AG09319 (cell line): ENCODE measurements at places on chromosomes 4 and X.

DNA sequence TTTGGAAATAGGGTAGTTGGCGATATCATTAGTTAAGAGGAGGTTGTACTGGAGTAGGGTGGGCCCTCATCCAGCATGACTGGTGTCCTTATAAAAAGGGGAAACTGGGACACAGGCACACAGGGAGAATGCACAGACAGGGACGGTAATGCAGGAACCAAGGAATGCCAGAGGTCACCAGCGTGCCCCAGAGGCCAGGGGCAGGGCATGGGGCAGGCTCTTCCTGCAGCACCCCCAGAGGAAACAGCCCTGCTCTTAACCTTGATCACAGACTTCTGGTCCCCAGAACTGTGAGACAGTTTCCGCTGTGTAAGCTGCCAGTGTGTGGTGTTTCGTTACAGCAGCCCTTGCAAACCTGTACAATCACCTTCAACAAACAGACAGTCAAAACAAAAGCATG is 15.9 kb upstream of the STOX2 start:
- DNase-seq = no peak

- DNase-seq = no peak
These were observed 176.0 kb upstream of the NWD2 start for GRCh38 chr4:37068580-37068979.

DNA sequence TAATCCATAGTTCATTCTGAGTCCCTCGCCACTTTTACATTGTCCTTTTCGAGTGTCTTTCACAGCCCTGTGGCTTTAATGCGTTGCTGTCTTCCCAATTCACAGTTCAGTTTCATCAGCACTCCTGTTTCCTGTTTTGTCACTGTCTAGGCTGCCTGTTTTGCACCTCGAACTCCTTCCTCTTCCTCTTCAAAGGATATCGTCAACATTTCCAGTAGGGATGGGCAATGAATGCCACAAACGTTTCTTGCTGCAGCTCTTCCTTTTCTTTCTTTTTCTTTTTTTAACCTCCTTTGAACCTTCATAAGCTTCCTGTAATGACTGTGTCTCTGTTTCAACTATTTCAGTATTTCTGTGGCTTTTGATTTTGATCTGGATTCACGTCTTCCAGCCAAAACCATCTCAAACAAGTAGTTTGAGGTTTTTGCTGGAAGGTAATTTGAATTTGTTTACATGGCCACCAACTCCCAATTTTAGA is 105.4 kb downstream of the ANXA3 start:
- DNase-seq = no peak

- DNase-seq = no peak
These were observed 126.7 kb upstream of the CENPE start for GRCh38 chr4:103324811-103325210.

DNA sequence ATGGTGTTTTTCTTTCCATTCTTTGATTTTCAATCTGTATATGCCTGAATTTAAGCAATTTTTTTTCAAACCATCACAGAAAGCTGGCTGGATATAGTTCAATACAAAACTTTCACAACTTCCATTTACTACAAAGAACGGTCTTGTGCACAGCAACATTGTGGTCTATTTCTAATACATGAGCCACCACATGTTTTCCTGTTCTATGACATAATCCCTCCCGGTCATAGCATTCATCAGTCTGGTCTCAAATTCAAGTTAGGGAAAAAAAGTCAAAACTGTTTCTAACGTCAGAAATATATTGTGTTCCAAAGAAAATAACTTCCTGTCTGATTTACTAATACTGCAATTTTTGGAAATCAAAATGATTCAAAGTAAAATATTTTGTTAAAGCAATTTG is 7.5 kb upstream of the CXCL6 start:
- no peak for DNase-seq

DNA sequence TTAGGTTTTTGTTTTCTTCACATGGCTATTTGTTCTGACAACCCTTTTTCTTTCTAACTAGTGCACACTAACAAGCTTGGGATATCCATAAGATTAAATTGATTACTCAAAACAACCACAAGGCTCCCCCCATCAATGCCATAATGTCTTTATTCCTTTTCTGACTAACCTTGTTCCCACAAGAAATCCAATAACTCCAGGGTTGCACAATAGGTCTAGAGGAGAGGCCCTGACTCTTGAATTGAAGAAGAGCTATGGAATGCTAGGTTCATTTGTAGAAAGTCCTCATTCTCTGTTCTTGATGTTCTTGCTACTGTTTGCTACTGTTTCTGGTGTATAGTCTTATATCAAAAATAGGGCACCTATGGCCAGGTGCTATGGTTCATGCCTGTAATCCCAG is 71.0 kb downstream of the PRRG1 start:
- no peak for DNase-seq

DNA sequence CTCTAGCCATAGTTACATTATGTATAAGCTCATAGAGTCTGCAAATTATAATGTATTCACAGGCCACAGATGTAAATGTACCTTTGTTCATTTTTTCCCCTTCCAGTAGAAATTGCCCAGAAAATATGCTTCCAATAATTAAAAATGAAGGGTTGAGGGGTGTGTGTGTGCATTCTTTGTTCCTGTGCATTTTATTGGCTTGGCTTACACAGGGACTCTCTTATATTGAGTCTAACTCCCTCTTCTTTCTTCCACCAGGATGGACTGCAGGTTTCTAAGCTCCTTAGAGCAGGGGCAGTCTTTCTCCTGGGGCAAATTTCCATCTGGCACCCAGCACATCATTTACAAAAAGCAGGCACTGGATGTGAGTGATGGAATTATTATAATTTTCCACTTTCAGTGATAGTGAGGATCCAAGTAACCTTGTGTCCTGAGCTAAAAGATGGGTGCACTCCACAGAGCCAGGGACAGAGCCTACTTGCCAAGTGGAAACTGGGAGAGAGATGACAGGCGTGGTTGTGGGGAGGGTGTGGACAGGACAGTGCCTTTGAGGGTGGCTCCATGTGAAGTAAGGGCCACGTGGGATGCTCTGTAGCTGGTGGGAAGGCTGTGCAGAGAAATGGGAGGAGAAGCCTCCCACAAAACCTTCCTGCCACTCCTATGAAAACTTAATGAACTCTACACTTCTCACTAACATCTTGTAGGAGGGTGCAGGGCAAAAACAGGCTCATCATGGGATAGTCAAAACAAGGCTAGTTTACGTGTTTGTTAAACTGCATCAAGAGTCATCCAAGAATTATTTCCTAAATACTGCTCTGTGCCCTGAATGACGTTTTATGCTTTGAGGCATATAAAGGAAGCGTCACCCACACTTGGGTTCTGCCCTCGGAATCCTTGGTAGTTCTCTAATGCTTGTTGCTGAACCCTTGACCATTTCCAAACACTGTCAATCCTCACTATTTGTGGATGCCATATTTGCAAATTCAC is 16.0 kb downstream of the IGFBP7 start:
- DNase-seq = no peak

DNA sequence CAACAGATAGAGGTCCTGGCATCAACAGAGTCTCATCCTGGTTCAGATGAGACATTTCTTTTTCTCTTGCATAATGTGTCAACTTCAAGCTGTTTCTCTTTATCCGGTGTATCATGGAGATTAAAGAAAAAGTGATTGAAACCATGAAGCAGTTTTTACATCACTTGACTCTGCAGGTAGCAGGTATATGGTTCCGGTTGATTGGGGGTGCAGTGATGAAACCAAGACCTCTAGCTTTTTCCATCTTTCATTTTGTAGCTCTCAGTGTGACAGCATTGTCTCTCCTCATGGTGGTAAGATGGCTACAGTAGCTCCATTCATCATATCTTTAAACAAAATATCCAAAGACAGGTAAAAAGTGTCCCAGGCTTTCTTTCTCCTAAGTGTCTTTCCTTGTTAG is 2.4 kb upstream of the HOPX start:
- no peak for DNase-seq
